NCI-H1930 (cell line): ENCODE measurements at places on chromosomes 3 and 15.

- no peak for DNase-seq
Observed at GRCh38 chr15:43989938-43990337, 163.1 kb downstream of the WDR76 start.

DNA sequence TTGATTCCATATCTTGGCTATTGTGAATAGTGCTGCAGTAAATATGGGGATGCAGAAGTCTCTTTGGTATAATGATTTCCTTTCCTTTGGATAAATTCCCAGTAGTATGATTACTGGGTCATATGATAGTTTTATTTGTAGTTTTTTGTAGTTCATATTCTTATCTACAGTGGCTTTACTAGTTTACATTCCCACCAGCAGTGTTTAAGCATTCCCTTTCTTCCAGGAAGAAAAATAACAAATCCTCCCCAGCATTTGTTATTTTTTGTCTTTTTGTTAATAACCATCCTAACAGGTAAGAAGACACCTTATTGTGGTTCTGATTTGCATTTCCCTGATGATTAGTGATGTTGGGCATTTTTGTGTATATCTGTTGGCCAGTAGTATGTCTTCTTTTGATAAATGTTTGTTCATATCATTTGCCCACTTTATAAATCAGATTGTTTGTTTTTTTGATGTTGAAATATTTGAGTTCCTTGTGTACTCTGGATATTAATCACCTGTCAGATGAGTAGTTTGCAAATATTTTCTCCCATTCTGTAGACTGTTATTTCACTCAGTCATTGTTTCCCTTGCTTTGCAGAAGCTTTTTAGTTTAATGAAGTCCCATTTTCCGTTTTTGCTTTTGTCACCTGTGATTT, 163.3 kb upstream of the THRB start:
- peak; percentile 22 for DNase-seq

DNA sequence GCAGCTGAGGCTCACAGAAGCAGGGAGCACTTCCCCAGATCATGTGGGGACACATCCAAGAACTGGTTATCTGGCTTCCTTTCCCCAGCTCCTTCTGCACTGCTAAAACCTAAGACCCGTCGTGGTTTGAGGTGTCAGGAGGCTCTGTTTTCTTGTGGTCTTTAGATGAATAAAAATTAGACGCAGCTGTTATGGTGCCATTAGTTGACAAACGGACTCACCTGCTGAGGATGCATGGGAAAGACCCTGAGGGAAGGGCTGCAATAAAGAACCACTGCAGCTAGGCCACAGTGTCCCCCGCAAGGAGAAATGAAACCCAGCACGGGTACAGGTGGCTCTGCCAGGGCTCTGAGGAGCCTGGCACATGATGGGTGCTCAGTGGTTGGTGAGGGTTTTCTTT, 99.4 kb downstream of the IQSEC1 start:
- no peak for DNase-seq

DNA sequence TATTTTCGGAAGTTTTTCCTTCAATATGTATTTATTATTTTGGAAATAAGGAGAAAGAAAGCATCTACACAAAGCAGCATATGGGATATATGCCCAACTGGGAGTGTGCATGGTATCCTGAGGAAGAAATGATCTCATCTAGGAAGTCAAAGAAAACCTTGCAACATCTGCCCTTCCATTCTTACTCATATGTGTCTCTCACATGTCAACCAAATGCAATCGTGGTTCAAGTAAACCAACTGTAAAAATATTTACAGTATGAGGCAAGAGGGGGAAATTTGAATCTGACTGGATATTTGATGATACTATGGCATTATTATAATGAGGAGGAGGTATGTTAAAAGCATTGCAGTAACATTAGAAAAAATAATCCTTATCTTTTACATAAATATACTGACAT, 3.2 kb upstream of the SCG3 start:
- DNase-seq = no peak

- DNase-seq = no peak
Observed at GRCh38 chr3:30428251-30428650, 178.2 kb upstream of the TGFBR2 start.

DNA sequence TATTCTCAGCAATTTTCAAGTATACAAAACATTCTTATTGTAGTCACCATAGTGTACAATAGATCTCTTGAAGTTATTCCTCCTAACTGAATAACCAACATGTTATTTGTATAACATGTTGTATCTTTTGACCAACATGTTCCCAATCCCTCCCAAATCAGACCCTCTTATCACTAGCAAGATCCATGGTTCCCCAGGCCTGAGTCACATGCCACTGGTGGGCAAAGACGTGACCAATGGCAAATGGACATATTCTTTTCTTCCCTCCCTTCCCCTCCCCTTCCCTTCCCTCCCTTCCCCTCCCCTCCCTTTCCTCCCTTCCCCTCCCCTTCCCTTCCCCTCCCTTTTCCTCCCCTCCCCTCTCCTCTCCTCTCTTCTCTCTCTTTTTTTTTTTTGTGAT, 45.4 kb downstream of the AMOTL2 start:
- DNase-seq = no peak

DNA sequence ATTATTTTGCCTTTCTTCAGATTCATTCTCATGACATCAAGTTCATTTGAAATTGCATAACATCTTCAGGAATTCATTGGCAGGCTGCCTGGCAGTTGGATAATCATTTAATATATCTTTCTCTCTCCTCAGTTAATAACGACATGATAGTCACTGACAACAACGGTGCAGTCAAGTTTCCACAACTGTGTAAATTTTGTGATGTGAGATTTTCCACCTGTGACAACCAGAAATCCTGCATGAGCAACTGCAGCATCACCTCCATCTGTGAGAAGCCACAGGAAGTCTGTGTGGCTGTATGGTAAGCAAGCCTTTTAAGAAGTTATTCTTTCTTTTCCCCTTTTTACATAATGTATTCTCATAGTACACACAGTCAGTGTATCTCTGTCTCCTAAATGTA, 38.2 kb downstream of the TGFBR2 start:
- no peak for DNase-seq

DNA sequence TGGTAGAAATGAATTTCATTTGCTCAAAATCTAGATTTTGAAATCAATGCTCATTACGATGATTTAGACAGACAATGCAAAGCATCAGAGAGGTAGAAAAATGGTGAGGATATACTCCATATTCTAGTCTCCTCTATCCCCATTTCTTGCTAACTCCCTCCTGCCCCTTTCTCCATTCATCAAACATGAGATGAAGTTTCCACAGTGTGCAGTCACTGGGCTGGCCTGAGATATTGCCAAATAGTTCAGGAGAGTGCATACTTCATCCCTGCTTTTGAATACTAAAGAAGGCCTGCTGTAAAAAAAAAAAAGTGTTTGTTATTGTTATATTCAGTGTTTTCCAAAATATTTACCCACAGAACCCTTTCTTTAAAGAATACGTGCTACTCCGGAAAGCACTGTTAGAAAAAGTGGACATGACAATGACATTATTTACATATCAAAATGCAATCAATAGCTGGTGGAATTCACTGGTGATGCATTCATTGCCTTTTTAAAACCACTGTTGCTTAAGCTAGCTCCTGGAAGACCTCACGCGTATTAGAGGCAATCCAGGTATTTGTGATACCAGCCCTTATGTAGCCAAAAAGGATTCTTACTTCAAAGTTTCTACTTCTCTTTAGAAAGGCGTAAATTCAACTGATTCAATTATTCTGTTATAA, 247.6 kb upstream of the SOX2 start:
- DNase-seq = no peak

DNA sequence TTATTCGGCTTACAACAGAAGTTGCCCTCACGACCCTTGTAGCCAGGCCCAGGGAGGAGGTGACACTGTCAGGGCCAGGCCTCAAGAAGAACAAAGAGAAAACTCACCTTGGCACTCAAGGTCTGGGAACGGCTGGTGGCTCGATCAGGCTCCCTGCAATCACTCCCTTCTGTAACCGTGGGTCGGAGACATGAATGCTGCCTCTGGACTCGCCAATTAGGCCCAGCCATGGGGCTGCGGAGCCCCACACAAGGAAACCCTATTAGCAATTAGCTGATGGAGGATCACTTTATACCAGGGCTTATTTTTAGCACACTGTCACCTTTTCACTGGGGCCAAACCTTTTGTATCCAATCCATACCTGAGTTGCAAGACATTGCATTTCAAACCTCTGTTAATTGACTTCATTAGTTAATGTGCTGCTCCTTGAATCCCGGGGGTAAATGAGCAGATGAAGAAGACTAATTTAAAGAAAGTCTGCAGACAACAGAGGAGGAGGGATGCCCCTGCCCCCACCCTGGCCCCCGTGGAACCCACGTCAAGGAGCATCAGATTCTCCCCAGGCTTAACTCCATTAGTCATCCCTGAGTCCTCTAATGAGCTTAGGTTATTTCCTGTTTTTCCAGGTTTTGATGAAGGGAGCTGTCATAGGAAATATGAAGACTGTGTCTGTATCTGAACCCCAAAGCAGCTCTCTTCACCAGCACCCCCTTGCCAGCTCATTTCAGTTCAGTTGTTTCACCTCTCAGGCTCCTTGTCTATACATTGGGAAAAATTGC, 255.3 kb downstream of the RORA start:
- DNase-seq = no peak

- no peak for DNase-seq
Observed at GRCh38 chr15:32669896-32670611, 28.5 kb downstream of the SCG5 start.

GRCh38 chr15:66621491-66622467, 56.0 kb upstream of the LCTL start:
- no peak for DNase-seq

DNA sequence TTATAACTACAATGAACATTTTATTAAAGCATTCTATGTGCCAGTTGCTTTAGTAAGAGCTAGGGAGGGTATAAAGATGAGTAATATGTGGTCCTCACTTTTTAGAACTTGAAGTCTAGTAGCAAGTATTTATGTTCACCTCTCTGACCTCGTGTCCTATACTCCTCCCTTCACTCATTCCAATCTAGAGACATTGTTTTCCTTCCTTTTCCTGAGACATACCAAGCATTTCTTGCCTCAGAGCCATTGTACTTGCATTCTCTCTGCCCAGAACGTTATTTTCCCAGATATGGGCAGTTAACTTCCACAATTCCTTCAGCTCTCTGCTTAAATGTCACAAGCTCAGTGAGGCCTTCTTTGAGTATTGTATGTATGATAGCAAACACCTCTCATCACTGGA, 408.6 kb downstream of the PDCD6IP start:
- DNase-seq = no peak

GRCh38 chr3:194305356-194306108, 45.6 kb downstream of the CPN2 start:
- no peak for DNase-seq

- no peak for DNase-seq
Observed at GRCh38 chr15:63668601-63669000, 71.4 kb downstream of the FBXL22 start.

- DNase-seq = no peak
Observed at GRCh38 chr3:106423321-106424225, 554.8 kb upstream of the CBLB start.

DNA sequence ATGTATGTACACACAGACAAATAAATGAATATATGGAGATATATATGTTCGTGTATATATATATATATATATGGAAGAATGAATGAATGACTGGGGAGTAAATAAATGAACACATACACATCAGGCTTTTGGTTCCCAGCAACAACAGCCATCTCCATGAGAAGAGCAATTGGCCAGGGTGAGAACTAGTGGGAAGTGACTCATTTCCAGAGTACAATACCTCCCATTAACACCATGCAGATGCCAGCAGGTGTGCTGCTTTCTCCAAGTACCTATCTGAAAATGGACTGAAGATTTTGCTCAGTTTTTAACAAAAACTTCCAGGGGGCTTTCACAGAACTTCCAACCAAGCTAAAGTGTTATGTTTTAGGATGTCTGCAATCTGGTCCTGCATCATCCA, 179.8 kb upstream of the SLC2A2 start:
- DNase-seq = no peak

- DNase-seq = no peak
Observed at GRCh38 chr15:76135516-76135915, 75.7 kb downstream of the TMEM266 start.

DNA sequence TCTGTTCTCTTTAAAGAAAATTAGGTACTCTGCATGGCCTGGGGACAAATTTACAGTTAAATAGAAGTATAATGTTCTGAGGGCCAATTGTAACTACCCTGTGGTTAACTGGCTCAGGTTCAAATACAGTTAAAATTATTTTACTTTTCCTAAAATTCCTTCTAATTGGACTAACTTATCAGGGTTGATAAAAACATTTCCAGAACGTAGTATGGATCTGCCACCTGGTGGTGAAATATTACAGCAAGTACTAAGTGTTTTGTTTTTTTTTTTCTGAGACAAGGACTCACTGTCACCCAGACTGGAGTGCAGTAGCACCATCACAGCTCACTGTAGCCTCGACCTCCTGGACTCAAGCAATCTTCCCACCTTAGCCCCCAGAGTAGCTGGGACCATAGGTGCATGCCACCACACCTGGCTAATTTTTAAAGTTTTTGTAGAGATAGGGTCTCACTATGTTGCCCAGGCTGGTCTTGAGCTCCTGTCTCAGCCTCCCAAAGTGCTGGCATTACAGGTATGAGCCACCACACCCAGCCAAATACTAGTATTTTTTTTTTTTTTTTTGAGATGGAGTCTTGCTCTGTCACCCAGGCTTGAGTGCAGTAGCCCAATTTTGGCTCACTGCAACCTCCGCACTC, 29.2 kb downstream of the NEO1 start:
- DNase-seq = no peak

DNA sequence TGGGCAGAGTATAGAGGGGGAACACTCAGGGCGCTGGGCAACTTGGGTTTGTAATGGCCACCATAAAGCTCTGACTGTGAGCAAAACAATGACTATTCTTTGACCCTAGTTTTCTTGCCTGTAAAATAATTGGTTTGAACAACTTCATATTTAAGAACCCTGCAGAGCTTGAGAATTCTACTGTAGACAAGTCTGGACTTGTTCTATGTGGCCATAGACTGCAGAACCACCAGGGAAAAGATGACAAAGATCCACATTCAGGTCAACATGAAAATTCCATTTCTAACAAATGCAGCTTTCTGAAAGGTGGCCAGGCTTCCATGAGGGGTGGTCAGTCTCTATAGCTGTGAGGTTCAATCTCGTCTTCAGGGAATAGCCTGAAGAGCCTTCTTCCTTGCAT, 239.4 kb upstream of the LRRN1 start:
- no peak for DNase-seq

- no peak for DNase-seq
Observed at GRCh38 chr3:87873136-87873535, 185.7 kb downstream of the CGGBP1 start.

GRCh38 chr3:184656829-184657681, 54.8 kb downstream of the MAGEF1 start:
- DNase-seq = no peak

- no peak for DNase-seq
Observed at GRCh38 chr3:124664804-124665203, 65.4 kb upstream of the UMPS start.

GRCh38 chr3:33152363-33153360, 38.8 kb downstream of the CRTAP start:
- no peak for DNase-seq

GRCh38 chr15:100852630-100853029, 27.0 kb upstream of the ALDH1A3 start:
- DNase-seq = no peak
